ENCODE measurements at places on chromosomes 6 and 20.
A peak's percentile ranks its signal among the peaks of the same experiment; 100 is the strongest.

DNA sequence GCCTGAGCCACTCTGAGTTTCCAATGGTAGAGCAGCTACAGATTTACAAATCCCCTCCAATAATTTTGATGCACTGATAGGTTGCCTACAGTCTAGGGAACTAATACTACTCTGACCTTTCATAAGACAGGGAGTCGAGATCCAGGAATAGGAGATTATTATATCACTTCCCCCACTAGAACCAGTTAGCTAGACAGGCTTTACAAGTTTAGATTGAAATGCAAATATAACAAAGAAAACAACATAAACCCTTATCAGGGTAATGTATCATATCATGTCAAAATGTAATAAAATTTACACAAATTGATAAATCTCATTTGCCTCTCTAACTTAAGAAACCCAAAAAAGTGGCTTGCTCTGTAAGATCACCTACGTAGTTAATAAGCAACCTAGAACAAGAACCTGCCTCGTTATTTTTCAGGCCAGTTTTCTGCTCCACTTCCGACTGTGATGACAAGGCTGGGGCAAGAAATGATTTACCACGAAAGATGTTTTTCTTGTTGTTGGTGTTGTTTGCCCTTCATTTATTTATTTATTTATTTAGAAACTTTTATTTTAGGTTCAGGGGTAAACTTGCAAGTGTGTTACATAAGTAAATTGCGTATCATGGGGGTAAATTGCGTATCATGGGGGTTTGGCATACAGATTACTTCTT lies 504.2 kb upstream of the ID4 start:
- DNase-seq: no peak

- DNase-seq: no peak
Observed at GRCh38 chr20:50385733-50386640, 124.2 kb upstream of the PTPN1 start.

DNA sequence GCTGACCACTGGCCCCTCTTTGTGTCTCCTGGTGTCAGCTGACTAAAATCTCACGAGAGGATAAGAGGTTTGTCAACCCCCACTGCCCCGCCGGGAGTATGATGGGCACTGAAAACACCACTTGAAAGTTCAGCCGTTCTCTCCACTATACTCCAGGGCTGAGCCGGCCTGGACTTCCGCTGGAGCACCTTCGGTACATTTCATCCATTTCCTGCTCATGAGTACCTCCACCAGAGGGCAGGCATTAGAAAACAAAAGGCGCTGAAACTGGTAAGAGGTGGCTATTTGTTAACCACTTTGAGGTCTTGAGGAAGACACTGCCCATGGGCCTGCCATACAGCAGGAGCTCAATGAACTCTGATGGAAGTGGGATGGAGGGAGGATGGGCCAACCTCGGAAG lies 17.9 kb upstream of the ANKRD60 start:
- DNase-seq: no peak

DNA sequence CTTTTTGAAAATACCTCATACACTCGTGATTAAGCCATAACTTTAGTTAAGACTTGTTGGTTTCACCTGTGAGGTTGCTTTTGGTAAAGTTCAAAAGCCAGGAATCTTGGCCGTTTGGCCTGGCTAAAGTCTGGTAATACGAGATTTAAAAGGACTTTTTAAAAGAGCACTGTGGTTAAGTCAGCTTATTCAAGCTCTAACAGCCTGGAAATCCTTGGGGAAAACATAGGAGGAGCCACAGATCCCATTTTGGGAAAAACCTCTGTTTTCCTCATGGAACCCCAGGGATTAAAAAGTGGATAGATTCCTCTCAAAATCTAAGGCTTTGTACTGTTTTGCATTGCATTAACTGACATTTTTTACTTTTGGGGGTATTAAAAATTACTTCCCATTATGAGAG lies 13.7 kb upstream of the SLC22A16 start:
- DNase-seq: no peak

- no peak for DNase-seq
Observed at GRCh38 chr6:6918216-6918983, 189.4 kb upstream of the RREB1 start.

- DNase-seq: no peak
Observed at GRCh38 chr6:18485660-18486435, 98.7 kb downstream of the RNF144B start.

DNA sequence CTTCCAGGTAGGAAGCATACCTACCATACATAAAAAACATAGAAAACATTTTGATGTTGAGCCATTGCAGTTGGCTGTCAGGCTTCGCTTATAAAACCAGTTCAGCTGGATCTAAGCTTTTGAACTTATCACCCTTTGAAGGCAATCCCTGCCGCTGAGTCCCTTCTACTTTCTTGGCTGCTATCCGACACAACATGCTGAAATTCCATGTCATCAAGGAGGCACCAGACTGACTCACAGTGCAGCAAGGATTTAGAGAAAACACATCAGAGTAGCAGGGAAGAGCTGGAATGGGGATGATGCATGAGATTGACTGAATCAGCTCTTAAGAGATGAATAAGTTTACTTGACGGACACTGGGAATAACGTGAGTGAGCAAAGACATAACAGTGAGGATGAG lies 135.0 kb upstream of the MAN1A1 start:
- DNase-seq: no peak

GRCh38 chr6:16944596-16944995 lies 157.3 kb upstream of the STMND1 start:
- DNase-seq: no peak

- DNase-seq: no peak
Observed at GRCh38 chr20:24816907-24817306, 132.2 kb upstream of the CST7 start.

GRCh38 chr6:12119085-12119588 lies 107.0 kb downstream of the HIVEP1 start:
- no peak for DNase-seq

- DNase-seq: no peak
Observed at GRCh38 chr20:17541996-17542395, 10.8 kb upstream of the BFSP1 start.

DNA sequence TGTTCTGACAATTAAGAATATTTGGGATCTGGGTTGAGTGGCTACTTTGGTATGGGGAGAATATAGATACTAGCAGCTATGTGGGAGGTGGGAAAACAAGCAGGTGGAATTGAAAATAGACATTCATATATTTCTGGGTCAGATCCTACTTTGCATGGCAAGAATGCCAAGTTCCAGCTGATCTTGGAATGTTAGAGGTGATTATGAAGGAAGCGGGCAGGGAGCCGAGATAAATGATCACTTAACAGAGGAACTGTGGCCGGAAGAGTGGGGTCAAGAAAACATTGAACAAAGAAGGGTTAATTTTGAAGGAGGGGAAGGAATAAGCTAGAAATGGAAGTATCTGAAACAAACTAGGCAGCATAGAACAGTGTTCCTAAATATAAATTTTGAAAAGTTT lies 15.4 kb downstream of the PLCB1 start:
- no peak for DNase-seq

DNA sequence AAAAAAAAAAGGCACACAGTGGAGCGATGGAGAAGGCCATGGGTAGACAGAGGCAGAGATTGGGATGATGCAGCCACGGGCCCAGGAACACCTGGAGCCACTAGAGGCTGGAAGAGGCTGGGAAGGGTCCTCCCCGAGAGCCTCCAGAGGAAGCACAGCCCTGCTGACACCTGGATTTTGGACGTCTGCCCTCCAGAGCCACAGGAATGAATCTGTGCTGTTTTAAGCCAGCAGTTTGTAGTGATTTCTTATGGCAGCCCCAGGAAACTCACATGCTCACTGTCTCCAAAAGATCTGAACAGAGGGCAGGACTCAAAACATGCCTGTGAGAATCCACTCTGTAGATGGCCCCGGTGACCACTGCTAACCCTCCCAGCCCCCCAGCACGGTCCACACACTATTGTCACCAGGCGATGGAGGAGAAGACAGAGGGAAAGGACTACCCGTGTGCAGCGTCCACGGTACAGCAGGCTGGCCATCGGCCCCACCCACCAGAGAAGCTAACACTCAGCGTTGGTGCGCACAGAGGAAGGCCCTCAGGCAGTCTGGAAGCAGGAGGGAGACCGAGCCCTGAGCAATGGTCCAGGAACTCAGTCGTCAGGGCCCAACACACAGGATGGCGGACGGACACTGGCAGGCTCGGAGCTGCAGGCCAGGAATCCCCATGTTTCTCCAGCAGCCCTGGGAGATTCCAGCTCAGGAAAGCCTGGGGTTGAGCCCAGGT lies 99.7 kb downstream of the BMP7 start:
- no peak for DNase-seq

- no peak for DNase-seq
Observed at GRCh38 chr6:17703256-17703694, 3.5 kb downstream of the NUP153 start.

GRCh38 chr6:16721977-16722376 lies 39.3 kb downstream of the ATXN1 start:
- no peak for DNase-seq

GRCh38 chr20:10579942-10580341 lies 93.9 kb downstream of the JAG1 start:
- DNase-seq: no peak

- DNase-seq: no peak
Observed at GRCh38 chr6:30200551-30201281, 12.5 kb downstream of the TRIM26 start.

- no peak for DNase-seq
Observed at GRCh38 chr6:110728501-110728900, 86.8 kb downstream of the CDK19 start.

DNA sequence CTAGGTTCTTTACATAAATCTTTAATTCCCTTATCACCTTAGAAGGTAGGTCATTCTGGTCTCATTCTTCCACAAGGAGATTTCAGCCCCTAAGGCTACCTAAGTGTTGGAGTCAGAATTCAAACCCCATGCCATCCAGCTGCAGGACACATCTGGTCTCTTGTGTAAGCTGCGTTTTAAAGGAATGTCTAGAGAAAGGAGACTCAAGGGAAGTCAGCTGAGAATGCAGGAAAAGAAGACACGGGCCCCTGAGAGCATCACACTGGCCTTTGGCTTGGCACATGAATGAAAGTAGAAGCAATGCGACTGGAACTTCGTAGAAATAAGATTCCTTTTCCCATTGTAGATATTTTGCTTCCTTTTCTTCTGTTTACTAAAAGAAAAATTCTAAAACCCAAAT lies 76.7 kb upstream of the SYNJ2 start:
- DNase-seq: no peak

DNA sequence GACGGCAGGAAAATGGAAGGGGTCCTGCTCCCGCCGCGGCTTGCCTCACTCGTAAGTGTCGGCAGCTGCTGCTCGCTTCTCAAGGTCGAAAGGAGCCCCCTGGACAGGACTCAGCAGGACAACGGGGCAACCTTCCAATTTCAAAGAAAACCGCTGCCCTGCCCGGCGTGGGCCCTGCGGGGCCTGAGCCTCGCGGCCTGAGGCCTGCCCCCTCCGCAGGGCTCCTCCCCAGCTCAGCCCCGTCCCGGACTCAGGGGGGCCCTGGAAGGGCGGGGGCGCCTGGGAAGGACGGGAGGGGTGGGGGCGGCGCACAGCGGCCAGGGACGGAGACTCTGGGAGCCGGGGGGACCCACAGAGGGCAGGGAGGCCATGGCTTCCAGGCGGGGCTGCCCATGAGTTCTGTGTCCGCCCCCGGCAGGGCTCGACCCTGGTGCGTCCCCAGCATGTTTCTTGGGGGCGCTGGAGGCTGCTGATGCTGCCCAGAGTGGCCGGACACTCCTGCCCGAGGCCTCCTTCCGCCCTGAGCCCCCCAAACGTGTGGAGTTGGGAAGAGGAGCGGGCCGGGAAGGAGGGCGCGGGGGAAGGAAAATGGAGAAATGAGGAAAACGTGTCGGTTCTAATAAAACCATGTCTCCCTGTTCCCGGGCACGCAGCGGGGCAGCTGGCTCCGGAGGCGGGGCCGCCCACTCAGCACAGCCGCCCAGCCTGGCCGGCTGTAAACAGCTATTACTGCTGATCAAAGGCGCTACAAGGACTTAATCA lies 114.6 kb downstream of the DLL1 start:
- peak; percentile 51 for DNase-seq

DNA sequence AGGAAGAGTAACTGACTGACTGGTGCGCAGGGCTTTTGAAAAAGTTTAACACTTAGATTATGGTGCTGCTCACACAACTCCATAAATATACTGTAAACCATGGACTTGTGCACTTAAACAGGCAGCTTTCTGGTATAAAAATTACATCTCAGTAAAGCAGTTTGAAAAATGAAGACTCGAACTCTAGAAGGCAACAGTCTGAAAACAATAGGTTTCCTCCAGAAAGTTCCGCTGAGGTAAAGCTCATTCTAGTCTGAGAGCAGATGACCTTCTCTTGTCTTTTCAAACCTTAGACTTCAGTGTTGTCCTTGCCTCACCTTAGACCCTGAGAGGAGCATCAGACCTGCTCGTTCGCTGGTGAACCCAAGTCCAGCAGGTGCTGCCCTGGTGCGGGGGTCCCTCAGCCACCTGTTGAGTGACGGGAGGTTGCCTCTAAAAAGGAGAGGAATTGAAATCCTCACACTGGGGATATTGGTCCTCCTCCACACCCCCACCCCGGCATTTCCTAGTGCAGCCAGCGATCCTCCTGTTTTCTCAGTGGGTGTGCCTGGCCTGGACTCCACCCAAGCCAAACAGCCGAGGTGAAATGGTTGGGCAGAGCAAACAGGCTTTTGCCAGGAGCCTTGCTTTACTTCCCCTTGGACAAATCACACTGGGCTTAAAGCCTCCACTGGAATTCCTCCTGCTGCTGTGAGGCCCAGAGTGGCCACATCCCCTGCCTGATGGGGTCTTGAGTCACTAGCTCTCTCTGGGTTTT lies 14.7 kb upstream of the PYGB start:
- peak; percentile 55 for DNase-seq

- no peak for DNase-seq
Observed at GRCh38 chr6:168605964-168606363, 165.0 kb downstream of the SMOC2 start.

Data from COR-L47 (cell line).